ENCODE measurements at places on chromosomes 13 and 19.

DNA sequence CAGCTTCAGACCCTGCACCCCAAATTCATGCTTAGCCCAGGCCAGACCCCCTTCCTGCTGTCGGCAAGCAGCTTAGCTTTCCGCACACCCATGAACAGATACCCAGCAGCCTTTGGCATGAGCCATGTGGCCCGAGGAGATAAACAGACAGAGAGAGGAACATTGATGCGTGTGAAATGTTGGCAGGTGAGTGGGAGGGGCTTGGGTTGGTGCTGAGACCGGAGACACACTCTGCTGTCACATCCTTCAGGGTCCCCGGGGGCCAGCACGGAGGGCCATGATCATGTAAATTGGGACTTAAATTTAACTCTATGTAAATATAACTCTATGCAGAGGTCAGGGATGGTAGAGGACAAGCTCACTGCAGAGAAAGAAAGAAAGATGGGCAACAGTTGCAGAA lies 1.5 kb downstream of the CD22 start:
- DNase-seq: no peak

- DNase-seq: no peak
Measured at GRCh38 chr13:57874530-57874929, 243.0 kb downstream of the PCDH17 start.

DNA sequence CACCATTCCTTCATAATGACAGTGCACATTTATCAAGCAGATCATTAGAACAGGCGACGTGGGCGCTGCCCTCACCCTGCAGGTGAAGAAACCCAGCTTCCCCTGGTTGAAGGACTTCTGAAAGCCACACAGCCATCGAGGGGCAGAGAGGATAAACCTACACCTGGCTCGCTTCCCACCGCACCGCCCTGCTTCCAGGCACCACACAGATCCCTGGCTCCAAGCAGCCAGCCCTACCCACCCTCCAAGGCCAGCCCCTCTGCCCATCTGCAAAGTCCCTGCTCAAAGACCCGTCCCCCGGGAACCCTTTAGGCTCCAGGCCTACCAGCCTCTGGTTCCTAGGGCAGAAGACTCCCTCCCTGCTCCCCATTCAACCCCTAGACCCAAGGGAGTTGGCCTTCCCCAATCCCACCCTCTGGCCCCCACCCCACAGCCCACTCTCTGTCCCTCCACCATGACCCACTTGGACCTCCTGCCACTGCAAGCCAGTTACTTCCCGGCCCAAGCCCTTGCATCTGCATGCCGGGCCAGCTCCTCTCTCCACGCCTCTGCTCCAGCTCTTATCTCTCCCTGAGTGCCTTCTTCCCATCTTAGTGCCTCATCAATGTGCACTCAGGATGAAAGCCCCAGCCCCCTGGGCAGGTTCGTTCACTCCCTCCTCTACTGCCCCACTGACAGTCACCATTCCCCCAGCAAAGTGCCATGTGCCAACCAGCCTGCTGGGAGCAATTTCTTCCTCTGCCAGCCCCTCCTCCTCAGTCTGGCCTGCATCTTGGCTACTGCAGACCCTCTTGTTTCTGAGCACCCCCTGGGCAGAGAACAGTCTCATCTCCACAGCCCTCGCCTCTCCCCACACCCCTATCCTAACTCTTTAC lies 28.0 kb downstream of the PEPD start:
- DNase-seq: no peak

GRCh38 chr19:28686756-28687155 lies 526.2 kb downstream of the UQCRFS1 start:
- no peak for DNase-seq

DNA sequence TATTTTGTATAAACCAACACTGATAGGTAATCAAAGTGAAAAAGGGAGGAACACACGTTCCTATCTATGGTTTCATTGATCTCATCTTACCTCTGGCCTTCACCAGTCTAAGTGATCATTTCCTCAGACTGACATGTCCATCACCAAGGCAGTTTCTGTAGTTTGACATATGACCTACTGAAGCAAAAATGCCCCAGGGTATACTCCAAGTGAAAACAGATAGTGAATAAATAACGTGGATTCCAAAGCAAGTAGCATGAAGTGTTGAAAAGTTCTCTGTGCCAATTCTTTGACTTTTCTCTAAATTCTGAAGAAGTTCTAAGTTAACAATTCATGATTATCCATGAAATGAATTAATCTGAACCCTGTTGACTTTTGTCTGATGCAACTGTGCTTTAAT lies 334.2 kb upstream of the SGCG start:
- no peak for DNase-seq

Data from fibroblast of skin of abdomen (primary cell).